ENCODE measurements at places on chromosomes 11 and 22.
A peak's percentile ranks its signal among the peaks of the same experiment; 100 is the strongest.

DNA sequence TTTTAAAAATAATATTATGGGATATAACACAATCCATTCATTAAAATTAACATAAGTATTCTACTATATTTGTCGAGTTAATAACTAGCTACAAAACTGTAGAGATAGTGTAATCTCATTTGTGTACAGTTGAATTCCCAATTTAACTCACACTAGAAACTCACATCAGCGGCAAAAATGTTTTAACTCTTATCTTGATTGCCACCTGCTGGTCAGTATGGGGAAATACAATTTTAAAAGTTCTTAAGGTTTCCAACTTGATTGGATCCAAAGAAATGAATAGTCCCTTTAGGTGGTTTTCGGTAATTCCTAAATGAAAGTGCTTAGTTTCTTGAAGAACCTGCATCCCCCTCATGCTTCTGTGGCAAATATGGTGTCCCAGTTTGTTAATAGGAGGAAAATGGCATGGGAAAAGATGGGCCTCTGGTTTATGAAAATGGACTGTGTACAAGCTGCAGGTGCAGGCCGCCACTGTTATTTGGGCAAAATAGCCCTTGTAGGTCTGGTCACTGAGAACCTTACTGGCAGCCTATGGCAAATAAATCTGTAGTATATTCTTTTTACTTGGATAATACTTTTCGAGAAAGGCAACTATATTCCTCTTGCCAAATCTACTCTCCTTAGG is 33.7 kb upstream of the SLC17A6 start:
- peak; percentile 1 for DNase-seq

GRCh38 chr11:93700830-93701229 is 39.3 kb downstream of the CEP295 start:
- no peak for DNase-seq

DNA sequence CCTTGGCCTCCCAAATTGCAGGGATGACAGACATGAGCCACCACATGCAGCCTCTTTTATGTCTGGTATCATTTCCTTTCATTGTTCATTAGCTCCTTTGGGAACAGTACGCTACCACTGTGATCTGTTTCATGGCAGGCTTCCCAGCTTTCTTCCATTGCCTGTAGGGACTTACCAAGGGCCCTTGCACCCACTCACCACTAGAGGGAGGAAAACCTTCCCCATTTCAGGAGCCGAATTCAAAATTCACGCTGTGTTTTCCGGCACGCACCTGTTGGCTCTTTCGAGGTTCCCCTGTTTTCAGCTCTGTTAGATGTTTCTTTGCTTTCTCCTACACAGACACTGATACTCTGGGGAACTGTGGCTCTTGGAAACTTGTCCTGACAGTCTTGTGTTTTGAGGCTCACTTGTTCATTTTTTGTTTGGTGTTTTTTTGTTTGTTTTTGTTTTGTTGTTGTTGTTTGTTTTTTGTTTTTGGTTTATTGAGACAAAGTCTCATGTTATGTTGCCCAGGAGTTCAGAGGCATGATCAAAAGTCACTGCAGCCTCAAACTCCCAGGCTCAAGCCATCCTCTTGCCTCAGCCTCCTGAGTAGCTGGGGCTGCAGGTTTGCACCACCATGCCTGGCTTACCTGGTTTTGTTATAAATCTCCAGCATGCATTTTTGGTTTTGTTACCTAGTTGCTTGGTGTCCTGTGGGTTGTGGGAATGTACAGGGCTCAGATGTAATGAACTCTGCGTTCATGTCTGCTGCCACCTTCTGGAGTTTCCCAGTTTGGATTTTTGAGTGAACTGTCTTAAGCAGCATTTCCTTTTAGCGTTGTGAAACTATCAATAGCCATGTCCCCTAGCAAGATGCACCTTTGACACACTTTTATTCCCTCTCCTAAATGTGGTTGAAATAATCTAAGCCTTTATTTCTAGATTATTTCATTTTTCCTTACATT is 2.3 kb downstream of the KRTAP5-11 start:
- DNase-seq = peak; percentile 1

- DNase-seq = no peak
These were observed 50.6 kb downstream of the CSTPP1 start for GRCh38 chr11:46987183-46987582.

DNA sequence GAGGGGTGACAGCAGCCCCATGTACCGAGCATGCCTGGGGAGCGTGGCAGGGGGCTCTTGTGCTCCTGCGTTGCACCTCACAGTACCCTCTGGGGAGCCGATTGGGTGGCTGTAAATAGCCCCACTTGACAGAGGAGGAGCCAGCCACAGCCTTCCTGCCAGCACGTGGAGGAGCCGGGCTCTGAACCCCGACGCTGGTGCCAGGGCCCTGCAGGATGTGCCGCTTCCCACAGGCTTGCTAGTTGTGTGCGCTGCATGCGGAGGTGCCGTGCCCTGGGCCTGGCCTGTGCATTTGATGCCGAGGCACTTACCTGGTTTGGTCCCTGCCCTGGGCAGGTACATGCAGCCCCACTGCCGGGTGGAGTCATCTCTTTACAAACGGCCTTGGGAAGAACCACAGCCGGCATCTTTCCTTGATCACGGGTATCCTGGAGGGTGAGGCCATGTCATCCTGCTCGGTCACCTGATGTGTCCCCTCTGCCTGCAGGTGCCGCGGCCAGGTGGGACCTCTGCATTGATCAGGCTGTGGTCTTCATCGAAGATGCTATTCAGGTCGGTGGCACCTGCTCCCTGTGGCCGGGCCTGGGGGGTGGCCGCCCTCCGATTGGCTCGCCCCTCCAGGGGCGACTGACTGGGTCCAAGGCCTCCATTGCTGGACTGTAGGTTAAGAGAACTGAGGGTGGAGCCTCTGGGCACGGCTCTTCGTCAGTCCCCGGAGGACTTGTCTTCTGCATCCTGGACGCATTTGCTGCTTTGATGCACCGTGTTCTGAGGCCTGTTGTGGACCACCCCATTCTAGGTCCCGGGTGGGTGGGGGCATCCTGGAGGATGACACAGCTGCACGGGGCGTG is 5.0 kb downstream of the TPCN2 start:
- no peak for DNase-seq

- no peak for DNase-seq
These were observed 51.5 kb downstream of the RBFOX2 start for GRCh38 chr22:35977136-35977535.

GRCh38 chr11:131925829-131926228 is 555.4 kb downstream of the NTM start:
- no peak for DNase-seq

- DNase-seq = no peak
These were observed 212.2 kb upstream of the TBCEL start for GRCh38 chr11:120811731-120812130.

- DNase-seq = no peak
These were observed 281.0 kb upstream of the CTSC start for GRCh38 chr11:88618327-88619070.

GRCh38 chr11:78350646-78351165 is 66.9 kb downstream of the GAB2 start:
- no peak for DNase-seq

GRCh38 chr22:36086170-36086490 is 57.5 kb upstream of the RBFOX2 start:
- no peak for DNase-seq

DNA sequence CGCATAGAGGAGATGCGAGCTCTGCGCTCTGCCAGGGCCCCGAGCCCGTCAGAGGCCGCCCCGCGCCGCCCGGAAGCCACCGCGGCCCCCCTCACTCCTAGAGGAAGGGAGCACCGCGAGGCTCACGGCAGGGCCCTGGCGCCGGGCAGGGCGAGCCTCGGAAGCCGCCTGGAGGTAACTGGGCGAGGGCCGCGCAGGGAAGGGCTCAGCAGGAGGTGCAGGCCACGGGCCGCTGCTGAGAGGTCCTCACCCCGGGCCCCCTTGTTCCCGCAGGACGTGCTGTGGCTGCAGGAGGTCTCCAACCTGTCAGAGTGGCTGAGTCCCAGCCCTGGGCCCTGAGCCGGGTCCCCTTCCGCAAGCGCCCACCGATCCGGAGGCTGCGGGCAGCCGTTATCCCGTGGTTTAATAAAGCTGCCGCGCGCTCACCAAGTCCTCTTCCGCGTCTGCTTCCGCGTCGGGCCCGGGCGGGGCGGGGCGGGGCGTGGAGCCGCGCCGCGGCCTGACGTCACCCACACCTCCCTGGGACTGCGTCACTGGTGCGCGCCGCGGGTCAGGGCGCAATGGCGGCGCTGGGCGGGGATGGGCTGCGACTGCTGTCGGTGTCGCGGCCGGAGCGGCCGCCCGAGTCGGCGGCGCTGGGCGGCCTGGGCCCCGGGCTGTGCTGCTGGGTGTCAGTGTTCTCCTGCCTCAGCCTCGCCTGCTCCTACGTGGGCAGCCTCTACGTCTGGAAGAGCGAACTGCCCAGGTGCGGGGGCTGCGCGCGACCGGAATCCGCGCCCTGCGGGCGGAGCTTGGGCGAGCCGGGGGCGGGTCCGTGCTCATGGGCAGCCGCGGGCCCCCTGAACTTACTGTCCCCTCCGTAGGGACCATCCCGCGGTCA is at the start of gene RCE1:
TSS of gene RCE1 (plus strand) at position 546 of the 880 bp plus-strand sequence. CDS start at position 561, 15 bp downstream.
- DNase-seq = peak; percentile 37

GRCh38 chr22:31329453-31330215 is 16.5 kb downstream of the PATZ1 start:
- no peak for DNase-seq

DNA sequence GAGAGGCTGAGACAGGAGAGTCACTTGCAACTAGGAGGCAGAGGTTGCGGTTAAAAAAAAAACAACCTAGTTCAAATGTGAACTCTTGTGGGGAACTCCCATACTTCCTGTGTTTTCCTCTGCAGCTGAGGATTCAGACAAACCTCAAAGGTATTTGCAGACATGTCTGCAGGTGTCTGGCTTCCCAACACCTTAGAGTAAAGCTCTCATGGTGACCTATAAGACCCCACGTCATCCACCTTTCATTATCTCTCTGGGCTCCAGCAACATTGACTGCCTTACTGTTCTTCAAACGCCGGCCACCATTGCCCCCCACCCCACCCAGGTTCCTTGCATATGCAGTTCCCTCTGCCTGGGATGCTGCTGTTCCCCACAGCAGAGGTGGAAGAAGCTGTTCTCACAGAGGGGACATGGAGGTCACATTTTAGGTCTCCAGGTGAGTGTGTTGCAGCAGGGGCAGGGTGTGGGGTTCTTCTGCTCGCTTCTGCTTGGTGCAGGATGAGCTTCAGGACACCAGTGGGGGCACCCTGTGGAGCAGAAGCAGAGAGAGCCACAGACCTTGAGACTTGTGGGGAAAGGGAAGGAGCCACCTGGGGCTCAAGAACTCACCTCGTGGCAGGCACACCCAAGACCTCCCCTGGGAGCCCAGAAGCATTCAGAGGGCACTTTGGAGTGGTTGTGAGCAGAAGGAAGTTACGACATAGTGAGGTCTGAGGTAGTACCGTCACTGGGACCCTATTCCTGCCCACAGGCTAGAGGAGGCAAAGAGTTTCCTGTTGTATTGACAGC is 203.2 kb downstream of the CSNK2A3 start:
- no peak for DNase-seq

- DNase-seq = no peak
These were observed 48.4 kb downstream of the ISX start for GRCh38 chr22:35114131-35114980.

DNA sequence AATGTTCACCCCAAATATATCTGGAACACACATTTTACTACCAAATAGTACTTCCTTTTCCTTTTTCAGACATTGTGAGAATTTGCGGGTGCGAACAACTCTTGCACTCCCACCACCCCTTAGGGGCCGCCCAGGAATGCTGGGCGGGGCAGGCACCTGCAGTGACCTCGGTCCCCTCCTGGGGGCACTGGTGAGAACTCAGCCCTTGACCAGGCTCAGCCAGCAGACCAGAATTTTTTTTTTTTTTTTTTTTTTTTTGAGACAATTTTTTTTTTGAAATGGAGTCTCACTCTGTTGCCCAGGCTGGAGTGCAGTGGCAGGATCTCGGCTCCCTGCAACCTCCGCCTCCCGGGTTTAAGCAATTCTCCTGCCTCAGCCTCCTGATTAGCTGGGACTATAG is 75.8 kb downstream of the ARHGAP8 start:
- DNase-seq = no peak

GRCh38 chr11:86046116-86046515 is 22.8 kb downstream of the PICALM start:
- no peak for DNase-seq

DNA sequence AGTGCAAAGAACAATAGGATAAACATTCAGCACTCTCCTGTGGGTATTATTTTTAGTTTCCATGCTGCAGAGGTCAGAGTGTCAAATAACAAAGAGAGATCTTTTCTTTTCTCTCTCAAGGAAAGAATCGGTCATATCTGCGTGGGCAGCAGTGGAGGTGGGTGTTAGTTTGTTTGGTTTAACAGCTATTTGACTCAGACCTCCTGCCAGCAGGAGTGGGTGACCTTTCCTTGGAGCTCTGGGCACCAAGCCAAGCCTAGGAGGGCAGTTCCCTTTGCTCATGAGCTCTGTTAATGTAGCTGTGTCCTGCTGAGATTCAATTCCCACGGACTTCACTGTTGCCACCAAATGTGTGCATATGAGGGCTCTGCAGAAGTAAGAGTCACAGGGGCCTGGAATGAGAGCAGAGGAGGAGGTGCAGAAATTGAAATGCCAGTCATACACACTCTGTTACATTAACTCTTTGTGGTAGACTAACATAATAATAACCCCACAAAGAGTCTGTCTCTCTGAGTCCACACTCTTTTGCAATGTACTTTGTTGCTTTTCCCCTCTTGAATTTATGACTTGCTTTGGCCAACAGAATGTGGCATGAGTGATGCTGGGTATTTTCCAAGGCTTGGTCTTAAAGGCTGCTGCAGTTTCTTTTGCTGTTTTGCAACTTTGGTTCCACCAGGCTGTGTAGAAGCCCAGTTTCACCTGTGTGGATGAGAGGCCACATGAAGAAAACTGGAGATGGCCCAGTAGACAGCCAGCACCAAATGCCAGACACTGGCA is 76.0 kb upstream of the GRK3 start:
- peak; percentile 14 for DNase-seq

- no peak for DNase-seq
These were observed 385.5 kb upstream of the B3GAT1 start for GRCh38 chr11:134797411-134798089.

DNA sequence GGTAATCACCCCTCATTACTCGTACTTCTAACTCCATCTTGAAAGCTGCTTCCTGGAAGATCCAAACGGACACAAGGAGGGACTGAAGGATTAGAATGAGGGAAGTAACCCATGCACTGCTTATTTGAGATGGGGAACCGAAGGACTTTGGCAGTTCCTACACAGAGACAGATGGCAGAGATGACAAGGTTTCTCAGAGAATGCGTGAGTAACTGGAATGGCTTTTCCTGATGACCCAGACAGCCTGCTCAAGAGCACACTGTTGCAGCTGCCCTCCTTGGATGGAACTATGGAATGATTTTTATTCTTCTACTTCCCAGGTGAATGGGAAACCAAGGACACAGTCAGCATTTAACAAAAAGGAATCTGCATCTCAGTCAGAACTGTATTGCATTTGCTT is 7.3 kb downstream of the KCNJ11 start:
- no peak for DNase-seq

DNA sequence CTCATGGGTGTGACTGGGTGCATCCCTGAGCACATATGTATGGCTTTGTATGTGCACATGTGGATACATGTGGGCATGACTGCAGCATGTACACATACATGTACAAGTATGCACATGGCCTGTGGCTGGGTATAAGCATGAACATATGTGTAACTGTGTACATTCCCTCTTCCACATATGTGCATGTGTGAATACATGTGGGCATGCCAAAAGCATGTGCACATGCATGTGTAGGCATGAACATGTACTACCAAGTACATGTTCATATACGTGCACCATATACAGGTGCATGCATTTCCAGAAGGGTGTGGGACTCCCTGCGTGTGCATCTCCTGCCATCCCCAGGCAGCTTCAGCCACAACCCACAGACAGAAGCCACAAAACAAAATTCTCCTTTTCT is 208.2 kb downstream of the MN1 start:
- no peak for DNase-seq
